ENCODE measurements at places on chromosomes 2 and 18.
A peak's percentile ranks its signal among the peaks of the same experiment; 100 is the strongest.

DNA sequence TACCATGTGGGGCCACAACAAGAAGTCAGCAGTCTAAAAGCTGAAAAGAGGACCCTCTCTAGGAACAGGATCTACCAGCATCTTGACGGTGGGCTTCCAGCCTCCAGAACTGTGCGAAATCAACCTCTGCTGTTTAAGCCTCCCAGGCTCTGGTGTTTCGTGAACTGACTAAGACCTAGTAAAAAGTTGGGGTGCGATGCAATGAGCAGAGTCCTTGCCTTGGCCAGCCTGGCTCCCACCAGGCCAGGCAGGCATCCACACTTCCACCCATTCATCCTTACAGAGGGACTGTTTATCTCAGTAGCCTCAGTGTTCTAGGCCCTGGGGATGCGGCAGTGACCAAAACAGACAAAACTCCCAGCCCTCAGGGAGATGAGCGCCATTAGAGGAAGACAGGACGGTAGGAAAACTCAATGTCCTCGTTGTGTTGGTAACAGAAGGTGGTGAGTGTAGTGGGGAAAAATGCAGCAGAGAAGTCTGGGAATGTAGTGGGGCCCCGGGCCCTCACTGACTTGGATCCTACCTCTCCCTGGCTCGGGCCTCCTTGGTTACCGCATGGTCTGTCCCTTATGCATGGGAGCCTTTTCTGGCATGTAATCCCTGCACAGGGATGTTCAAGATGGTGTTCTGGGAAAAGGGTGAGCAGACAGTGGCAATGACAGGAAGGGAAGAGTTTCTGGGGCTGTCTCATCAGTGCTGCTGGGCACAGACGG is 271.8 kb upstream of the HS6ST1 start:
- no peak for DNase-seq

DNA sequence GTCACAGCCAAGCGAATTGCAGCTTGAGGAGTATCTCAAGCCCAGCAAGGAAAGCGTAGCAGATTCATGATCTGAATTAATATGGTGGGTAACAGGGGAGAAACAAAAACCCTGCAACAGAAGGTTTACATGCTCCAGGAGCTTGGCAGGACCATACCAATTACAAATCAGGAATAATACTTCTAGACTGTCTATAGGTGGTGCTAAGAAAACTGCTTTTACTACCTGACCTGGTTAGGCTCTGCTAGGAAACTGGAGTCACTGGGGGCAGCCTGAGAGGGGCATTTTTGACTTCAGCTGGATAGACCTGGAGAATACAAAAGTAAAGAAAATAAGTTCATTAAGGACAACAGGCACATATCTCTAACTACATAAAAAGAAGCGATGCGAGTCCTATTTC is 24.6 kb upstream of the SPOPL start:
- no peak for DNase-seq

- no peak for DNase-seq
Observed at GRCh38 chr18:22436136-22436535, 18.4 kb upstream of the CTAGE1 start.

DNA sequence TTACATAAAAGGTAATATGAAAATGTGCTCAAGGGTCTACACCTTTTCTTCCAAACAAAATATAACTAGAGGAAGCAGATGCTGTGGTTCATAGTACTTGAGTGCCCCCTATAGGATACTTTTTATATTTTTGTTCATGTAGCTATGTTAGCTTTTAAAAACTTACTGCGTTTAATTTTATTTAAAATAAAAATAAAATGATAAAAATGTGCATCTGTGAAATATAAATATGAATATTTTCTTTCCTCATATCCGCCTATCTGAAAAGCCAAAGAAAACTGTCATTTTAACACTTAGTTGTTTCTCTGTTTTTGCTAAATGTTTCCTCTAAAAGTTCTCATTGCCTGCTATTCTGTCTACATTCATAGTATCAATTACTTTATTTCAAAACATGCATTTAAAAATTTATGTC is 9.6 kb upstream of the LRP1B start:
- DNase-seq: peak; percentile 18

- DNase-seq: no peak
Observed at GRCh38 chr2:88131201-88131998, 3.5 kb upstream of the FABP1 start.

DNA sequence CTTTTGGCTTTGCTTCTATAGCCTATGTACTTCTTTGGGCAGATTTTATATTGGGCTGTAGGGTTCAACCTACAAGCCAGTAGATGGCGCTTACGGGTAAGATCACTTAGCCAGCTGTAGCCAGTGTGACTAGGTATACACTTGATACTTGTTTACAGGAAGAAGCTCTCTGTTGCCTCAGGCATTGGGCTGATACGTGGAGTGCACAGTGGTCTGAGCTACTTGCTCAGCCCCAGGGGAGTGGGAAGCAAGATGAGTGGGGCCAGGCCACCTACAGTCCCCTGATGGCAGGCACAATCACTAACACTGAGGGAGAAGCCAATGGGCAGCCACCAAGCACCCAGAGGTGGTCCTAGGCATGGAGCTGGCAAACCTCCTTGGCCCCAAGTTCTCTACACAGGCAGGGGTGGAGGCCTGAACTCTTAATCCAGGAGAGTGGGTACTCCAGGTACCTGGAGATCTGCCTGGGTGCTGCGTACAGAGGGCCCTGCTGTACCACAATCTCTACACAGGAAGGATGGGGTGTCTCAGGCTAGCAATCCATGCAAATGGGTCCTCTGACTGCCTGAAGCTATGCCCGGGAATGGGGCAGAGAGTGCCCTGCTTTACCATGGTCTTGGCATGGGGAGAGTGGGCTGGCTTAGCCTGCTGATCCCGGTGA is 122.2 kb downstream of the NCOA1 start:
- DNase-seq: peak; percentile 45

DNA sequence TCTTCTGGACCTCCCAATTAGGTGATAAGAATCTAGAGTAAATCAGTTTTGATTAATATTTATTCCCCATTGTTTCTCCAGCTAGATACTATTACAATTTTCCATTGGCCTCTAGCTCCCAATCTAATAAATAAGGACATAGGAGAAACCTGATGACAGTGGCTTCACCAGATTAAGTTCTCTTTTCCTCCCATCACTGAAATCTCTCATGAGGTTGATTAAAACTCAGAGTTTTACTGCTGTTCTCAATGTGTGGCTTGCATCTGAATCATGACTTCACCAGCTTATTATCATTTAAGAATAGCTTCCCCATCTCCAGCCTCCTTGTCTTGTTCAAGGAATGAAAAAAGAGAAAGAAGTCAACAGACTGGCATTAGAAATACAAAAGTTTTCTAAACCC is 3.9 kb upstream of the CCDC102B start:
- DNase-seq: no peak

- DNase-seq: no peak
Observed at GRCh38 chr2:152320814-152321213, 14.2 kb upstream of the FMNL2 start.

- no peak for DNase-seq
Observed at GRCh38 chr2:65186093-65186868, 41.4 kb upstream of the ACTR2 start.

GRCh38 chr2:192546565-192546964 is 351.8 kb upstream of the TMEFF2 start:
- no peak for DNase-seq

DNA sequence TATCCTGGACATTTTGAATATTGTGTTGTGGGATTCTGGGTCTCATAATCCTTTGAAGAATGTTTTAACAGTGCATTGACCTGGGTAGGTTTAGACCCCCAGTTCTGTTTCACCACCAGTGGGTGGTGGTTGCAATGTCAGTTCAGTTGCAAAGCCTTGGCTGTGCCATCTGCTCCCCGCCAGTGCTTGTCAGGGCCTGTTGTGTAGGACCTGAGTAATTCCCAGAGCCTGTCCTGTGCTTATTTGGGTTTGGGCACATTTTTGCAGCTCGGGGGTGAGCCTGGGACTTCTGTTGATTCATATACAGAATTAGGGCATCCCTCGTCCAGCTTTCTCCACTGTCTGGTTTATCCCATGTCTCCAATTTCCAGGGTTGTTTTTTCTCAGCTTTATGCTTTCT is 24.8 kb downstream of the ATP9B start:
- no peak for DNase-seq

DNA sequence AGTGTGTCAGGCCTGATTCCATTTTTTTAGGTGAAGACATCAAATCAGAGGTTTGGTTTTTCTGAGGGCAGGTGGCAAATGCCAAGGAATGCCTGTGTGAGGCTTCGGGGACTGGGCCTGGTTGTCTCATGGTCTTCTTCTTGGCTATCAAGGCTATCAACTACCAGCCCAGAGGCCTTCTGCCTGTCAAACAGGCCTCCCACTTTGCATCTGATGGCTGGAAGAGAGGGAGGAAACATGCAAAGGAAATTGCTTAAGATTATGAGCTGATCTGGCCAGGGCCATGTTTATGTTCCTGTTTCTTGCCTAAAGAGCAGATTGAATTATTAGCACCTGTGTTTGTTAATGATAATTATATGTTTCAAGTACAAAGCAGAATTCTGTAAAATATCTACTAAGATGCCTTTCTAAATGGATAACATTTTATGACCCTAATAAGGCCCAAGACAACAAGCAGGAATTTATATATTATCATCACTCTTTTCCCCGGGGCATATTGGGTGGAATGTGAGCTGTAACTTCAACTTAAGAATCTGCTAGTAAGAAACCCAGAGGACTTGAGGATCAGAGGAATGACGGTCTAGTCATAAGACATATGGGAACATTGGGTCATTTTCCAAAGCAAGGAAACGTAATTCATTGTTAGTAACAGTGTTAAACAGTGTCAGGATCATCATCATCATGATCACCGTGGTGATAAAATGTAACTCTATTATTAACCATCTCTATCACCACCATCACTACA is 123.2 kb downstream of the LYPD6B start:
- no peak for DNase-seq

- DNase-seq: peak; percentile 7
Observed at GRCh38 chr2:215969131-215969841, 44.1 kb downstream of the MREG start.

DNA sequence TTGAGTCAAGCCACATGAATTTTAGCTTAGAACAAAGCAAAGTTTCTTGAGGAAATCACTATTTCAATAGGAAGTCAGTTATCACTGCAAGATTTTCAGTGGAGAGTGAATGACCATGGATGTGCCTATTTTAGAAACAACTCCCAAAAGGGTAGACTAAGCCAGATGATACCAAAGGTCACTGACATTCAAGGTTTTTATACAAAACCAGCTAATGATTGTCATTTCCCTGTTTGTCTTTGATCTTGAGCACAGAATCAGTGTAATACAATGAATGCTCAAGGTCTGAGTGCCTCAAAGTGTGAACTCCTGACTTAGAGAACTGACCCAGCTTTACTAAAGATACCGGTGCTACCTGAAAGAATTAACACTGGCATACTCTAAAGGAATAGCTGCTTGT is 60.5 kb downstream of the CDH2 start:
- no peak for DNase-seq

GRCh38 chr2:62307469-62308389 is 111.8 kb downstream of the B3GNT2 start:
- no peak for DNase-seq

DNA sequence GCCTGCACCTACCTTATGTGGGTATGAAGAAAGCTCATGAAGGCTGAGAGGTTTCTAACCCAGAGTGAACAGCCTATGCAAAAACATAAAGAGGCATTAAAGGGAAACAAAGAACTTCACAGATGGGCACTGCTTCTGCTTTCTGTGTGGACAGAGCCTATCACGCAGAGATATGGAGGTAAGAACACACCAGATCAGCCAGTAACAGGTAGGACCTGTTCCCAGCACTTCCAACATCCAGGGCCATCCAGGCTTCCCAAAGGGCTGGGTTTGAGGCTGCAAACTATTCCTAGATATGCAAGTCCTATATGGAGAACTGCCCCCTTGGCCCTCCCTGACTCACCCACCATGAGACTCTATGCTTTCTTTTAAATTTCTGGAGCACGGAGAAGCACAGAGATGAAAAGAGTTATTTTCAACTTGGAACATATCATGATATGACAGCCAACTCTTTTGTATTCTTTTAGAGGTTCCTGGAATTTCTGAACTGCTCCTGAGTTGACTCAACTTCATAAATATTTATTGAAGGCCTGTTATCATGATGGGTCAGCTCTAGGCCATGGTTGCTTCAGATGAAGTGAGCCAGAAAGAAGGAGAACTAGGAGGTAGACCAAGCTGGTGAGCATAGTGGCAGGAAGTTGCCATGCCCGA is 77.4 kb upstream of the PPP1CB start:
- no peak for DNase-seq

- DNase-seq: no peak
Observed at GRCh38 chr2:168539945-168540344, 83.9 kb downstream of the CERS6 start.

GRCh38 chr2:57434441-57434840 is 612.2 kb upstream of the VRK2 start:
- peak; percentile 9 for DNase-seq

DNA sequence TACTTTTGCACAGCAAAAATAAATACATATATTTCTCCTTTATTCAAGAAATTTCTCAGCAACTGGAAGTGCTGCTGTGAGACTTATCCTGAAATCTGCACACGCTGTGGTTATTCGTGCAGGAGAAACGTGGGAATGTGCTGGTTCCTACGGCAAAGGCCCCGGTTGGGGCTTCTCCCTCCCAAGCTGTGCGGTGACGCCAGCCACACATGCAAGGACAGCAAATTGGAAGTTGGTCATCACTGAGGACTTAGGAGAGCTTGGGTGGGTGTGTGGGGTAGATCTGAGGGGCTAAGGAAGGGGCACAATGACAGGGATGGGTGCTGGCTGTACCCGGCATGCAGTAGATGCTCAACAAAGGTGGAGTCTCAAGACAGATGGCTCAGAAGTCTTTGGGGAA is 16.5 kb upstream of the MTCL1 start:
- DNase-seq: no peak

GRCh38 chr2:11026286-11026921 is 114.7 kb downstream of the KCNF1 start:
- DNase-seq: no peak

- no peak for DNase-seq
Observed at GRCh38 chr2:239418918-239419317, 18.1 kb upstream of the HDAC4 start.

GRCh38 chr2:70160545-70160944 is 30.3 kb downstream of the C2orf42 start:
- DNase-seq: peak; percentile 33

- no peak for DNase-seq
Observed at GRCh38 chr2:99238599-99238998, 16.9 kb downstream of the LYG2 start.

DNA sequence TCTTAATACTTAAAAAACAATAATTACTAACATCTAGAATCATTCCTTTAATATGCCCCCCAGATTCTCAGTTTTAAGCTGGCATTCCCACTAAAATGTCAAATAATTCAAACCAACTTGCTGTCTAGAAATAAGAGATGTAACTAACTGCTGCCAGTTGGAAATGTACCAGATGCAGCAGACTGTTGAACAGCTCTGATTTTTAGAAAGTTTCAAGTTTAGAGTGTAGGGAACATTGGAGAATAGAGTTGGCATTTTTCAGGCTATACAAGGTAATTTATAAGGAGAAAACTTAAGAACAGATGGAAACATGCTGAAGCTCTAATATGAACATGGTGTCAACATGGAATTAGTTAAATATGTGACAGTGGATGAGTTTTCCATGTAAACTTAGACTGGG is 101.4 kb downstream of the PTRHD1 start:
- no peak for DNase-seq

- peak; percentile 60 for DNase-seq
Observed at GRCh38 chr2:211423018-211423417, 866.6 kb downstream of the CPS1 start.

- no peak for DNase-seq
Observed at GRCh38 chr2:143787674-143788073, 658.5 kb downstream of the ARHGAP15 start.

- DNase-seq: no peak
Observed at GRCh38 chr2:232571026-232571474, 20.6 kb downstream of the EIF4E2 start.

GRCh38 chr18:13372531-13372951 is 154.0 kb downstream of the LDLRAD4 start:
- DNase-seq: peak; percentile 40

All from RPMI8226 (cell line).